ENCODE measurements at places on chromosomes 11 and 22.

DNA sequence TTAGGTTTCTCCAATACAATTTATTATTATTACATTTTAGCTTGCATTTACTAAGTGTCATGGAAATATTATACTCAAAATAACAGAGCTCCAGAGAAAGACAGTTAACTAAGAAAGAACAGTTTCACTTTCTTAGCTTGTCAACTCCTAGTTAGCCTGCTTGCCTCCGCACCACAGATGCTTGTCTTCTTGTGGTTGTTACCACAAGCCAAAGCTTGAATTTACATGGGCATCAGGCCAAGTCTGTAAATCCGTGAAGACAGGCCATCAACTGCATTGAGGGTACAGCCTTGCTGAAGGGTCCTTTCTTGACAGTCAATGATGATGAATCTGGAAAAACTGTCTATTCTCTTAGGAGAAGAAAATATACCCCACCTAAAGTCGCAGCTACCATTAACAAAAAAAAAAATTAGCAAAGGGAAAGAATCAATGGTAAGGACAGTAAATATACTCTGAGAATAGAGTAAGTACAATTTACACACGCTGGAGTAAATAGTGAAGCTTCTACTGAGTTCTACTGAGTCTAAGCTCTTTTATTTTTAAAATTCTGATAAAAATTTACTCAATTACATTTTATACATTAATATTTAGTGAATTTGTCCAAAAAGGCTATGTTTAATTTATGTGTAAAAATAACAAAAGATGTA, 15.6 kb upstream of the DENND5A start:
- peak; percentile 70 for DNase-seq

- no peak for DNase-seq
Measured at GRCh38 chr11:58465690-58466089, 23.7 kb upstream of the OR5B12 start.

DNA sequence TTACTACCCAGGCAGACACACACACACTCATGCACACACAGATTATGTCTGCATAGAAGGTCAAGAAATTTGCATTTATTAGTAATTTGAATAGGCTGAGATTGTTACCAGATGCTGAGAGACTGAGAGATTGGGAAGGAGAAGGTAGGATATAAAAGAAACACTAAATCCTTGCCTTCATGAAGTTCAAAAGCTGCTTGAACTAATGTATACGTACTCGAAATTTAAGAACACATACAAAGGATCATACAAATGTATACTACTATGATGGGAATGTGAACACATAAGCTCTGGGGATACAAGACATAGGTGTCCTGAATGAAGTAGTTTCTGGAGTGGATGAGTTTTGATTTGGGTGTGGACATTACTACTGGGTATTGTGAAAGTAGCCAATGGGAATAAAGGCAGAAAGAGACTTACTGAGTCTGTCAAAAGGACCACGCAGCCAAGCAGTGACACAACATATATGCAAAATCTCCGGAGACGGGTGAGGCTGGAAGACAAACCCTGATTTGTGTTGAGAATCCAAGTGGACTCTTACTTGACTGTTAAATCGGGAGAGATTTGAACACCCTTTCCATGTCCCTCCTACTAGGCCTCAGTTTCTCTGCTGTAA, 7.3 kb upstream of the PKNOX2 start:
- no peak for DNase-seq

DNA sequence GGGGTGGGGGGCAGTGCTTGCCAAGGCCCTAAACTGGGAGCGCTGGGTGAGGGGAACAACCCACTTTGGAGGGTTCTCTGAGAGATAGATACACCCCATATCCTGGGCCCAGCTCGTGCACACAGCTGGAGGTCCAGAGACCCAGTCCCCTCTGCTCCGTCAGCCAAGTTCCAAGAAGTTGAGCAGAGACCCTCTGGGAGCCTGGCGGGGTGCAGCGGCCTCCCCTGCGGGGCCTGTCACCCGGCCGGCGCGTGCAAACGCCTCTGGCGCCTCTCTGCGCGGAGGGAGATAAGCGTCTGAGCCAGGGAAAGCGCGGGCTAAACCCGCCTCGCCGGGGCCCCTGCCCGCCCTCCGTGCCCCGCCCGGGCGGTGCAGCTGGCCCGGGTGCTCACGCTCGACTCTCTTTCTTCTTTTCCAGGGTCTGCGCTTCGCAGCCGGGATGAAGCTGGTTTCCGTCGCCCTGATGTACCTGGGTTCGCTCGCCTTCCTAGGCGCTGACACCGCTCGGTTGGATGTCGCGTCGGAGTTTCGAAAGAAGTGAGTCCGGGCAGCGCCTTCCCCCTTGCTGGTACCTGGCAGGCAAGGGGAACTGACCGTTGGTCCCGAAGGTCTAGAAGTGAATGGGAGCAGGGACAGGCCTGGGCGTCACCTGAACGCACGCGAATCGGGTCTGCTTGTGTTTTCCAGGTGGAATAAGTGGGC, 540 bp downstream of the ADM start:
- DNase-seq: peak; percentile 71

DNA sequence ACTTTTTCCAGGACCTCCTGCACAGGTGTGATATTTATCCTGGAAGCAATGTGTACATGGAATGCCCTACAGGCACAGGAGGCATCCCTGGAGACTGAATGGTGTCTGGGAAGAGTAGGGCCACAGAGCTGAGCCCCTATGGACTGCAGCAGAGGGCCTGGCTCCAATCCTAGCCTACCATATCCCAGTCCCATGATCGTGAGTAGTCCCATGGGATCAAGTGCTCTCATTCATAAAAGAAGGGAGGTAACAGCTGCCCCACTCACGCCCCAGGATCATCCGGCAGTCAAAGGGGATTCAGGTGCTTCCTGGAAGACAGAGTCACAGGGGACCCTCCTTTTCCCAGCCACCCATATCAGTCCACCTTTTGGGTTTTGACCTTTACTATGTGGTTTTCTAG, 24.0 kb downstream of the ANKK1 start:
- no peak for DNase-seq

DNA sequence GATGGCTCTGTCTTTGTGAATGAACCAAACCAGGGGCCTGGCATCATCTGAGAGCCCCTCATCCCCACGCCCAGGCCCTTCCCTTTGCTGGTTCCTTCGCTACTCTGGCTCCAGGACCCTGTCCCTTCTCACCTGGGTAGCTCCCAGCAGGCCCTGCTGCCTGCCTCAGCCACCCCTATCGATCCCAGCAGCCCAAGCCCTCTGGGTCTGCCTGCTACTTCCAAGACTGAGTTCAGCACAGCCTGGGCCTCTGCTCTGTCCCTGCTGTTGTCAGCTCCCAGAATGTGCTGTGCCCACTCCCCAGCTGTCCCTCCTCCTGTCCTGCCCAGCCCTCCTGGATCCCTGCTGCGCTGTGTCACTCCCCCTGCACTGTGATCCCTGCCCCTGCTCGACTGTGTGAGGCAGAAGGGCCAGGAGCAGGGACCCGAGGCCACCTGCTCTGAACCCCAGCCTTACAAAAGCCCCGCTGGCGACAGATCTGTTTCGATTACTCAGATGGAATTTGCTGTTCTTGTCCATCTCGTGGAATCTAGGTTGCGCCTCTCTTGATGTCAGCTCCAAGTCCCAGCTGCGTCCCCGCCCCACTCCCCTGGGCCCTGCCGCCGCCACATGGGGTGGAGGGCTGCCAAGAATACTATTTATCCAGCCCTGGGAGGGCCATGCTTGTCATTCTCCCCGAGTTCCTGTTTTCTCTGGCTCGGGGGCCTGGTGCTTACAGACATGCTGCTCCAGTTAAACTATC, 13.0 kb downstream of the MRPL21 start:
- DNase-seq: no peak

- DNase-seq: peak; percentile 19
Measured at GRCh38 chr11:117232911-117233409, 489 bp downstream of the RNF214 start.

- no peak for DNase-seq
Measured at GRCh38 chr22:28123989-28124766, 205.1 kb upstream of the PITPNB start.

DNA sequence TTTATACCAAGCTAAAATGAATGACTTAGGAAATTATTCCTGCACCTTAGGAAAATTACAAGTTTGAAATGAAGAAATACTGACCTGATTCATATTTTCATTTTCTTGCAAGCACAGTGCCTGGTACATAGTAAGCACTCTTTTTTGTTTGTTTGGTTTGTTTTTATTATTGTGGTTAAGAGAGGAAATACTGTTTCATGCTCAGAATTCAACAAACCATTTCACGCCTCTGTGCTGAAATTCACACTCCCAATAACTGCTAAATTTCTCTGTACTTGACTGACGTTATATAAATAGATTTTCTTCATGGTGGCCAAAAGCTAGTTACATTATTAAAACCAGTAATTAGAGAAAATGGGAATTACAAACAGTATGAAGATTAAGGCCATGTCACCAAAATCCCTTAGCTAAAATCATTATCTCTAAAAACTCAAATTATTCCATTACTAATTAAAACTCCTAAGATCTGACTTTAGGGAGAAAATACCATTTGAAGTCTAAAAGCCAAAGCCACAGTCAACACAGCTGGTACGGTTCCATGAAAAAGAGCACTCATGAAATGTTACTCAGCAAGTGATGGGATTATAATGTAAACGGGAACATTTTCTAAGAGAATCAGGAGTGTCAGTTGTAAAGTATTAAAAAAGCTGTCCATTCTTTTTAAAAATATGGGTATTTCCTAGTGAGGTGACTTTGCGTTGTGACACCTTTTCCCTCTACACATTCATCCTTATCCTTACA, 77.8 kb upstream of the DDI1 start:
- no peak for DNase-seq

DNA sequence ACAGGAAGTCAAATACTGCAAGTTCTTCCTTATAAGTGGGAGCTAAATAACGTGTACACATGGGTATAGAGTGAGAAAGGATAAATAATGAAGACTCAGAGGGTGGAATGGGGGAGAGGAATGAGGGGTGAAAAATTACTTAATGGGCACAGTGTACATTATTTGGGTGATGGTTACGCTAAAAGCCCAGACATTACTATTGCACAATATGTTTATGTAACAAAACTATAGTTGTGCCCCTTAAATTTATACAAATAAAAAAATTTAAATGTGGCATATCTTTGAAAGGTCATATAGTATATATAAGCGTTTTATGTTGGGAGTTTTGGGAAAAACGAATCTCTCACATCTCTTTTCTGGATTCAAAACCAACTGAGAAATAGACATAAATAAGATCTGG, 96.1 kb downstream of the KIF18A start:
- no peak for DNase-seq

- peak; percentile 52 for DNase-seq
Measured at GRCh38 chr11:396511-396947, 2.5 kb downstream of the PKP3 start.

GRCh38 chr11:126716456-126717083, 284.0 kb downstream of the KIRREL3 start:
- peak; percentile 80 for DNase-seq

GRCh38 chr11:102950622-102951081, 4.9 kb downstream of the MMP13 start:
- DNase-seq: no peak

GRCh38 chr22:32175683-32176644, 16.9 kb upstream of the C22orf42 start:
- DNase-seq: no peak

GRCh38 chr11:73428699-73429098, 52.5 kb downstream of the RELT start:
- no peak for DNase-seq

- DNase-seq: no peak
Measured at GRCh38 chr11:126305699-126306098, 1.8 kb downstream of the DCPS start.

DNA sequence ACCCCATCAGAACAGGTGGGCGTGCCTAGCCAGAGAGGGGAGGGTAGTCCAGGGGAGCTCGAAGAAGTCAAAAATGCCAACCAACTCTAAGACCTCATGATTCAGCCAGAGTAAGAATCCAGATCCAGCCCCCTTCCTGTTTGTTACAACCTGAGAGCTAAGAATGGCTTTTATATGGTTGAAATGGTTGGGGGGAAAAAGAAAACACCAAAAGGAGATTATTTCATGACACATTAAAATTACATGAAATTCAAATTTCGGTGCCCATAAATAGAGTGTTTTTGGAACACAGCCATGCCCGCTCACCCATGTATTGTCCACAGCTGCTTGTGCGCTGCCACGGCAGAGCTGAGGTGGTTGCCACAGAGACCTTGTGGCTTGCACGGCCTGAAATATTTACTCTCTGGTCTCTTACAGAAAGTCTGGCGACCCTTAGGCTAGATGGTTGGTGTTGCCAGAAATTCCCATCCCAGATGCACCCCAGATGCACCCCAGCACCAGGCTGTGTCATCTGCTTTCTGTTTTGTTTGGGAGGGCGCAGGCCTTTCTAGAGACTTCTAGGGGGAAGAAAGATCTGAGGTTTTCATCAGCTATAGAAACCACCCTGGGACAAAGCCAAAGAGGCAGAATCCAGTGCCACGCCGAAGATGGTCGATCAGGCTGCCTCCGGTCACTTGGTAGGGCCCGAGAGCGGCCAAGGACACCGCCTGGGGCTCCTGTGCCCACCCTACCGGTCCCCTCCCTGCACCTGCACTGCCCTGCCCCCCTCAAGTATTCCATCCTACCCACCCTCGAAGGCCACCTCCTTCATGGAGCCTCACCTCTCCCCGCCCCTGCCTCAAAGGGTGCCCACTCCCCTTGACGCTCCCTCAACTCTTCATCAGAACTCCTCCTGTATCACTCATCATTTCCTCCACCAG, 80.2 kb downstream of the DSCAML1 start:
- DNase-seq: no peak

- DNase-seq: no peak
Measured at GRCh38 chr11:77410076-77410827, 63.6 kb downstream of the PAK1 start.

- no peak for DNase-seq
Measured at GRCh38 chr11:15941206-15941770, 415.1 kb downstream of the SOX6 start.

DNA sequence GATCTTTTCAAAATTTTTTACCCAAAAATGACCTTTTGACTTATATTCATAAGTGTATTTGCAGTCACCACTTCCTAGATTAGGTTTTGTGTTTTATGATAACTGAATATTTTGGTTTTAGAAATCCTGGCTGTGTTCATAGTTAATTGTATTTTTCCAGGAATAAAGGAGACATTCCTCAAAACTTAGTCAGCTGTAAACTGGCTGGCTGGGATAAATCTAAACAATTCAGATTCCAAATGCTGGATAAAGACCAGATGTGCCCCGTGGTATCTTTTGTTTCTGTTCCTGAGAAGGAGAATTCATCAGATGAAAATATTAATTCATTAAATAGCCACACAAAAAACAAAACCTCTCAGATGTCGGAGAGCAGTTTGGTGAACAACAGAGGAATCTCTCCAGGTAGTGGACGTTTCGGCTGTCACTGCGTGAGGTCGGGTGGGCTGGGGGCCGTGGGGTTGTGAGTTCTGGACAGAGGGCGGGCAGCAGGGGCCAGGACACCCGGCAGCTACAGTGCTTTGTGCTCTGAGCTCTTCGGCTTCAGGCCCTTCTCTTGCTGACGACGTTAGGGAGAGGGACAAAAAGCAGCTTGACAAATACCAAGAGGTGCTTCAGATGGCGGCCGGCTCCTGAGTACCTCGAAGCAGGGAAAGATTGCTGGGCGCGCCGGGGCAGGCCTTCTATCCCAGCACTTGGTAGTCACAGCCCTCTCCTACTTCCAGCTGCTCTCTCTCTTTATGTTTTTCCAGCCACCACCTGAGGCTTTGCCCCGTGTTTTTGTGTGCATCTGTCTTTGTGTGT, 24.6 kb downstream of the MOV10L1 start:
- DNase-seq: no peak

- DNase-seq: no peak
Measured at GRCh38 chr11:76768909-76769560, 14.1 kb upstream of the TSKU start.

- DNase-seq: no peak
Measured at GRCh38 chr11:111691176-111691575, 75.0 kb downstream of the PPP2R1B start.
